DMS79 (cell line): ENCODE measurements at places on chromosomes 11 and 22.

- no peak for DNase-seq
These were observed 43.2 kb upstream of the UBASH3B start for GRCh38 chr11:122612123-122612824.

DNA sequence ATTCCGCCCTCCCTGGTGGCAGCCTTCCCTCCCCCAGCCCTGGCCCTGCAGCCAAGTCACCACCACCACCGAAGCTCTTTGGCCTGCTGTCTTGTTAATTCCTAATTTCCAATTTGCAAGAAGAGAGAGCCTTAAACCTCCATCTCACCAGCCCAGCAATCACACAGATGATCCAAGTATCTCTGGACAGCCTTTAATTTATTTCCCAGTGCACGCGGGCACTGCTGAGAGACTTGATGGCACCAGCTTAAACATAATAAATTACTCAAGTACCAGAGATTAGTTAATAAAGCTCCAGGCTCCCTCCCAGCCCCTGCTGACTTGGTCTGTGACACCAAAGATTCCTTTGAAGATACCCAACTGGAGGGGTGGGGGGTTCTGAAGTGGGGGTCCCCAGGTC lies 494.7 kb downstream of the BUD13 start:
- DNase-seq = no peak

DNA sequence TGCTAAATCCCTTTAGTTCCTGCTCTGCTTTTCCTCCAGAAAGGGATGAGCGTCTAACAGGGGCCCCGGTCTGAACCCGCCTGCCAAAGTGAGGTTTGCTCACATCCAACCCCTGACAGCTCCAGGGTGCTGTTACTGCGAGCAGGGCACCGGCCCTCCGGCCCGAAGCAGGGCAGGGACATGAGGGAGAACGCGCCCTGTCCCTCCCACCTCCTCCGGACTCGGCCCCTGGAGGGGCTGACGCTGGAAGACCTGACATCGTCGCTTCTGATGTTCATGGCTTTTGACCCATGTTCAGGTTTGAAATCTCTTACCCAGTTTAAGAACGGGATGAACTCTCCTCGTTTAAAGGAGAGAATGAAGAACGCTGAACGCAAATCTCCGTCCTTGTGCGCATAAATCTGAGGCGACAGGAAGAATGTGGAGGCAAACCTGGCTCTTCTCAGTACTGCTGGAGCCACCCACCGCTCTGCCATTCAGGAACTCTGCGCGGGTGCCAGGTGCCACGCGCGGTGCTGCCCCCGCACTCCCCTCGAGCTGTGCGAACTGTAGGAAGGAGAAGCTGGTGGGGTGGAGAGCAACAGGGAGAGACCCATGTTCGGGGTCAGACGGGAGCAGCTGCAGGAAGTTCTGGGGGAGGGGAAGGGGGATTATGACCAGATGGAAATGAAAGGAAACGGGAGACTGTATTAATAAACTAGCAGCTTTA lies 826 bp upstream of the EEF1G start:
- DNase-seq = no peak

DNA sequence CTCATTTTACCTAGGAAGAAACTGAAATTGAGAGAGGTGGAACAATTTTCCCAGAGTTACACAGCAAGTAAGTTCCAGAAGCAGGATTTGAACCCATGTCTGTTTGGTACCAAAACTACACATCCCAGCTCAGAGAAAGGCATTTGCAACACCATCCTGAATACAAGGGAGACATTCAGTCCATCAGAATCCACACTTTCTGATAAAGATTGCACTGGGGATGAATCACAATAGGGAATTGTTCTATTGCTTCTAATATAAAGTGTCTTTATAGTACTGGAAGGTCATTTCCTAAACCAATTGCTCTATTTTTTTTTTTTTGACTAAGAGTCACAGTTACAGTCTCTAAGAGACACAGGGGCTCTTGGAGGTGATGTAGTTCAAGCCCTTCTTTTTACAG lies 208.1 kb upstream of the CADM1 start:
- DNase-seq = no peak

DNA sequence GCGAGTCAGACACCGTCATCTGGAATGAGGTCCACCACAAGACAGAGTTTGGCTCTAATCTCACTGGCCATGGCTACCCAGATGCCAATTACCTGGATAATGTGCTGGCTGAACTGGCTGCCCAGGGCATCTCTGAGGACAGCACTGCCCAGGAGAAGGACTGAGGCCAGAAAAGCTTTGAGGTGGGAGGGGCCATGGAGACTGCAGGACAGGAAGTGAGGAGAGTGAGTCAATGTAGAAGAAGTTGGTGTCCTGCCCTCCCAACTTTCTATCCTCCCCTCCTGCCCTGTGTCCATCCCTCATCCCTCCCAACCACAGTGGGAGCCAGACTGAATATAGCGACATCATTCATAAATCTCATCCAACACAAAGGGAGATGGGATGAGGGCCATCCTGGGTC lies 8.0 kb downstream of the MPEG1 start:
- no peak for DNase-seq

GRCh38 chr11:88494848-88495247 lies 157.3 kb upstream of the CTSC start:
- no peak for DNase-seq
